ENCODE measurements at places on chromosomes 6 and 20.

DNA sequence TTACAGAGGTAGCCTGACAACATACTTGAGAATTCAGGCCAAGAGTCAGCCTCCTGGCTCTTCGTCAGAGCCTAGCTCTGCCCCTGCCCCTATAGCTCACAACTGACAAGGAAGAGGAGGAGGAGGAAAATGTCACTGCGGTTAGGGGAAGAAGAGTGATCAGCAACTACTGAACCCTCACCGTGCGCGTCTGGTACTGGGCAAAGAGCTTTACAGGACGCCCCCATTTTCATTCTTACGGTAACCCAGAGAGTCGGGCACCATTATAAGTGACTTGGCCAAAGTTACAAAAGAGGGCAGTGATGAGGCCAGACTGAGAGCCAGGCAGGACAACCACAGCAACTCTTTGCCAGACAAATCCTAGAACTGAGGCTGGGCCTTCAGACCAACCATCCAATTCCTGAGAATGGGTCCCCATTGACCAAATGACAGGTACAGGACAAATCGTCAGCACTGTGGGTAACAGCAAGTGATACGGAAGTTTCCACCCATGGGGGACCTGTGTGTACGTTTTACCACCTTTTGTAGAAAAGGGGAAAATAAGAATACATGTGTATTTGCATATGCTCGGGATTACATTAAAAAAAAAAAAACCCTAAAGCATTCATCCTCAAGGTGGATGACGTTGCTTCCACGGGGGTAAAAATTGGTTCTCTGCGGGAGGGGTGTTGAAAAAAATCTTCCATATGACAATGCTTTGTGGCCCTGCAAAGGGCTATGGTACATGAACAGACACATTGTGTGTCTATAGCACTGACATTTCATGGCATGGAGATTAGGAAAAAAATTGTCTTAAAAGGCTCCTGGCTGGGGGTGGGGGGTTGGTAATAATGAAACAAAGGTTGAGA, 118.0 kb downstream of the NFATC2 start:
- DNase-seq = no peak

DNA sequence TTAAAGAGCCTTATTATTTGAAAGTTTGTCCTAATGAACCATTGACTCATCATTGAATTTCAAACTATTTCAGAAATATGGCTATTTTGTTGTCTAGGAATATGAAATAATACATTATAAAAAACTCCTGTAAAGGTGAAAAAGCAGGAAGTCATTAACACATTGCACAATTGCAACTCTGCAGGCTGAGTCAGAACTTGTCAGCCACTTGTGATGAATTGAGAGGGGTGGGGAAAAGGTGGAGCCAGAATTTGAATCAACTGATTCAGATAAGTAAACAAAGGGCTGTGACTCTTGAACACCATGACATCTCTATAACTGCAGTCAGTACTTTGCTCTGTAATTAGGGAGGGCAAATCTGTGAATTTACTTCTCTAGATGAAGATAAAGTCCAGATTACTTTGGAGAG, 6.0 kb downstream of the C6orf141 start:
- DNase-seq = no peak

GRCh38 chr6:165404296-165404695, 94.9 kb upstream of the C6orf118 start:
- no peak for DNase-seq

- no peak for DNase-seq
Observed at GRCh38 chr20:4989570-4989969, 11.7 kb downstream of the SLC23A2 start.

All from GM13977 (cell line).